SHP77 treated with DMSO at 0.1 percent for 48 hours (cell line): ENCODE measurements at places on chromosomes 12 and 14.

DNA sequence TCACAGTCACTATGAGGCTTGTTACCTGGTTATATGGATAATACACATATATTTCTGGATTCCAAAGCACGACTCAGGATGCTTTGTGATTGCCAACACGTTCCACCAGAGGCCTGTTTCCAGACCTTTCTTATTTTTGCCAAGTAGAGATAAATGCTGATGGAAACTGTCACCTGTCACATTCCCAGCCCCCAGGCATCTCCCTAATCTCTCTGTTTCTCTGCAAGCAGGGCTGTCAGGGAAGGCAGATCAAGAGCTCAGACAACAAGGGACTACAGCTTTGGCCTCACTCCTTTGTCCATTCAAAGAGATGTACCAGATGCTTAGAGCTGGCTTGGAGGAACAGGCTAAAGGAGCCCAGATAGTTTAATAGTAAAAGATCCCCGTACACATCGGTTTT is 21.8 kb upstream of the DDHD1 start:
- DNase-seq, result no peak

DNA sequence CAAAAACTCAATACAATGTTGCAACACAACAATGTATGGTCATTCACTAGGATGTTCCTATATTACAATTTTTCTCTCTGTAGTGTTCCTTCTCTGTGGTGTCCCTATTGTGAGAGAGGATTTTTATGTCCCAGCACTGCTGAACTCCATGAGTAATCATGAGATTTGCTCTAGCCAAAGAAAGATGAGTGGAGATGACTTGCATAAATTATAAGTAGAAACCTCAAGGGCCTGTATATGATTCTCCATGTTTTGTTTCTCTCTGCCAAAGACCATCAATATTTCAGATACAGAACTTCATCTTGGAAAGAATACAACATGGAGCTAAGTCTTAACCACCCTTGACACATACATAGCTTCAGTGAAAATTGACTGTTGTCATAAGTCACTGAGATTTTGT is 579.1 kb downstream of the TMTC2 start:
- no peak for DNase-seq

- DNase-seq, result no peak
Observed at GRCh38 chr12:108638997-108639822, 5.5 kb upstream of the SELPLG start.

DNA sequence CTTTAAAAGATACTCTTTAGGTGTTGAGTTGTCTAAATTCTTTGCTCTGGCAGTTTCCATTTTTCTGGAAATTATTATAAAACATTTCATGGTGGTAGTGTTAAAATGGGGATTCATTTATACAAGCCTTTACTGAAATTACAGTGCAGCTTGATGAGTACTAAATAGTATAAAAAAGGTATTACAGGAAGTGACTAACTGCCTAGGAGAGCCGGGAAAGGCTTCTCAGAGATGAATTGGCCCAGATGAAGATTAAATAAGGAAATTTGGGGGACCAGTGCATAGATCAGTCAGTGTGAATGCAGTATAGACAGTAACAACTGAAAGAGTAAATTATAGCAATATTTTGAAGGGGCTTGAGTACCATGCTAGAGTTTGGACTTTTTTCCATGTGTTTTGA is 7.5 kb downstream of the PSMA6 start:
- DNase-seq, result no peak

DNA sequence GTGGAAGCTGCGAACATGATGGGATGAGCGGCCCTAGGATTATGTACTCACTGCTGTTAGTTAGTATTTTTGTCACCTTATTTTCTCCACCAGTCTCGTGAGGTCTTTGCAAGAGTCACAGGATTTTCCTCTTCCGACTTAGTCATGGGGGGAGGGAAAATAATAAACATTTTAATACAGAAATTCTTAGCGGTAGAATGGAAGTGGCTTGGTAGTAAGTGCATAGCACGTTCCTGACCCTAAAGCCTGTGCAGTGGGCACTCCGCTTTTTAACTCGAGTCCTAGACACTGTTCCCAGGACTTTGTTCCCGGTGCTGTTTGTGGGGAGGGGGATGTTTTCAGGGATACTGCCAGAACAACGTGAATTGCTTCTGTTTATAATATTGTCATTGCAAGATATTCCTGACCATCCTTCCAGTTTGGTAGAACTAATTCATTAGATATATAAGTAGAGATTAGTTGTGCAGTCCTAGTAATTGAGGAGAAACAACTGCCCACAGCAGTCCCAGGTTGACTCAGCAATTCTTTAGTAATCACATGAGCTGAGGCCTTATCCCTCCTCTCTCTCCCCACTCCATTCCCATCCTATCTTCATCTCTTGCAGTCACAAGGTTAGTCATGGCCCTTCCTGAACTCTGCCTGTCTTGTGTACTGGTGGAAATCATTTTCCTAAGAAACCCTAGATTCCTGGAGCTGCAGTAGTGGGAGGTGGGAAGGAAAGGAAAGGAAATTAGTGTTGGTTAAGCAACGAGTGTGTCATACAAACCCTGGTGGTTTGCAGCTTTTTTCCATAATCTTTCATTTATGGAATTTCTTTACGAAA is 799 bp downstream of the SLC38A6 start:
- peak; percentile 21 for DNase-seq

GRCh38 chr14:23154964-23155587 is 28.4 kb downstream of the SLC7A8 start:
- no peak for DNase-seq

DNA sequence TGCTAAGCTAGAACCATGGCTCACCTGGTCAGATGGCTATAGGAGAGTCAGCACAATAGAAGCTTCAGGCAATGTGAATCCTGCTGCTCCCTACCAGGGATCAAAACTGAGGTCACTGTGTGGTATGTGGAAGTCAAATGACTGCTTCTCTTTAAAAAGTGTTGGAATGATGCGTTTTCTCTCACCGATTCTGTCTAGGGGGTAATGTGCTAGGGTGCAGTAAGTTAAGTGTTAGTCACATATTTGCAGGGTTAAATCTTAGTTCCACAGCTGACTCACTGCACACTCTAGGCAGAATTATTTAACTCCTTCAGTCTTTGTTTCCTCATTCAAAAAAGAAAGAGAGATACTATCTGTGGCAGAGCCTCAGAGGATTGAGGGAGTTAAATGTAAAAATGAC is 696.6 kb downstream of the DIO2 start:
- DNase-seq, result no peak

DNA sequence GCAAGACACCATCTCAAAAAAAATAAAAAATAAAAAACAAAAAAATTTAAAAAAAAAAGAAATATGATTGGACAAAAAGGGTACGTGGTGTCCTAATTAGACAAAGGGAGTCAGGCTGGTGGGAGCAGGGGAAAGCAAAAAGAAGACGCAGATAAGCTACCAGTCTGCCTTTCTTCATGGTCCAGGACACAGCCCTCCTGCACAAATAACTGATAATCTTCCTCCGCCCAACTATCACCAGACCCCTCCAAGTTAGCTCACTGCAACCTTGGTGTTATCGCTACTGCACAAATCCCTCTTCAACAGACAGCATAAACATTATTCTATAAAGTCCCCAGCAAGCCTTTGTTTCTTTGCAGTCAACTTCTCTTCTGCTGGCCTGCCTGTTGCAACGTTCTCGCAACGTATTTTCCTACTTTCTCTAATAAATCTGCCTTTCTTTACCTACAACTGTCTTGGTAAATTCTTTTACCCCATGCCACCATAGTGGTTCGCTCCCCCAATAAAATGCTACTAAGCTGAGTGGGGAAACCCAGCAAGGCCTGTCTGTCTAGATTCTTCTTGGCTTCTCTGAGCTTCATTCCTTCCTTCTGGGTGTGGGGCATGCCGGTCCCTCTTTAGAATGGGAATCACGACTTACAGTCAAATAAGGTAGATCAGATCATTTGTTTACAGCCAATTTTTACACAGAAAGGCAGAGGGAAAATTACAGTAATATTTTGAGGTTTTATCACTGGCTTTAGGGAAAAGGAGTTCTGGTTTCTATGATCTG is 14.6 kb upstream of the DNAL1 start:
- no peak for DNase-seq

DNA sequence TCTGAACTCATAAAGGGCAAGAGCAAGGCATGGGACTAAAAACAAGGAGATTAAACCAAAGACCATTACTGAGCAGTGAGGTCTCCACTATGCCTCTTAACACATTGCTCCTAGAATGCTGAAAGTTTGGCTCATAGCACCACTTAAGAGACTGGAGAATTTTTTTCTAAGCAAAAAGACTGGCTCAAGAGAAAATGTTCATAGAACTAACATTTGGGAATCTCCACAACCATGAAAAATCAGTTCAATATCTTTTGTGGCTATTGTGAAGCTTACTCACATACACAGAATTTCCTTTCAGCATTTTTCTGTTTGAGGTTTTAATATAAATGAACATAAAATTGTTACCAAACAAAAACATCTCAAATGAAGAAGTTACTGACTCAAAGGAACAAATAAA is 255.8 kb downstream of the CCDC91 start:
- DNase-seq, result no peak

DNA sequence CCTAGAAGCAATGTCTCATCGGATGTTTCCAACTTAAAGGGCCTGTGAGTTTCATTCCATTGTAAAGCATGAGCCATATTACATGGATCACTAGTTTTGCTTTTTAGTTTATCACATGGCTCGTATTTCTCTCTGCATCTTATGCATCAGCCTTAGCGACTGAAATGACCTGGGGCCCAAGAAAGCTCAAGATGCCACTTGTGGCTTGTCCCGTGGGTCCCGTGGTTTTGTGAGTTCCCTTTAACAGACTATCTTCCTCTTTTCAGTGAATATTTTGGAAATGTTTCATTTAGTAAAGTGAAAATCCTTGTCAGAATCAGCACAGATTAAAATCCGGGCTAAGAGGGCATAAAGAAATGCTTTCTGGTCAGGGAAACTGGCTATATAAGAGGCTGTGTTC is 86.2 kb upstream of the PPM1H start:
- DNase-seq, result no peak

GRCh38 chr12:132441871-132442863 is 47.8 kb upstream of the FBRSL1 start:
- DNase-seq, result no peak

DNA sequence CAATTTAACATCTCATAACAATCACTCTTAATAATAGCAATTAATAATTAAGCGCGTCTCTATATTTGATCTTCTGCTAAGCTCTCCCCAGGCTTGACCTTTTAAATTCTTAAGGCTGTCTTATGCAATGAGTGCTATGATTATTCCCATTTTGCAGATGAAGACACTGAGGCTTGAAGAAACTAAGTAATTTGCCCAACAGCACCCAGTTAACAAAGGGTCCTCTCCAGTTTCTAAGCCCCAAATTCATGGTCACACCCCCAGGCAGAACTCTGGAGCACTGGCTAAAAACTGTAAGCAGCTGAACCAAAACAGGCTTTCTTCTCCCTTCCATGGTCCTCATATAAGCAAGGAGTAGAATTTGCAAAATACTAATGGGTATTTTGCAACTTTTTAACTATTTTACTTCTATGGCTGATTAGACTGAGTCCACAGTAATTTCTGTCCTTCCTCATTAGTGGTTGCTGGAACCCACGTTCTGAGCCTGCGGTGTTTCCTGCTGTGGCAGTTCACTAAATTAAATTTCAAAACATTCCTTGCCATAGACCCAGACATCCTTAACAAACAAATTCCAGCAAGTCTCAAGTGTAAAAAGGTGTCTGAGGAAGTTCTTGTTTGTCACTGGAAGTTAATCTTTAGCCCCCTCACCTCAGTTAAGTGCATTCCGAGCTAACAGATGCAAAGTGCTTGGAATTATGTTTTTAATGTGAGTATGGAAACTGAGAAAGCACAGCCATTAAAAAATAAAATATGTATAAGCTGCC is 76.5 kb downstream of the TMEM132D start:
- no peak for DNase-seq

GRCh38 chr12:128707488-128707887 is 116.3 kb downstream of the SLC15A4 start:
- DNase-seq, result no peak

DNA sequence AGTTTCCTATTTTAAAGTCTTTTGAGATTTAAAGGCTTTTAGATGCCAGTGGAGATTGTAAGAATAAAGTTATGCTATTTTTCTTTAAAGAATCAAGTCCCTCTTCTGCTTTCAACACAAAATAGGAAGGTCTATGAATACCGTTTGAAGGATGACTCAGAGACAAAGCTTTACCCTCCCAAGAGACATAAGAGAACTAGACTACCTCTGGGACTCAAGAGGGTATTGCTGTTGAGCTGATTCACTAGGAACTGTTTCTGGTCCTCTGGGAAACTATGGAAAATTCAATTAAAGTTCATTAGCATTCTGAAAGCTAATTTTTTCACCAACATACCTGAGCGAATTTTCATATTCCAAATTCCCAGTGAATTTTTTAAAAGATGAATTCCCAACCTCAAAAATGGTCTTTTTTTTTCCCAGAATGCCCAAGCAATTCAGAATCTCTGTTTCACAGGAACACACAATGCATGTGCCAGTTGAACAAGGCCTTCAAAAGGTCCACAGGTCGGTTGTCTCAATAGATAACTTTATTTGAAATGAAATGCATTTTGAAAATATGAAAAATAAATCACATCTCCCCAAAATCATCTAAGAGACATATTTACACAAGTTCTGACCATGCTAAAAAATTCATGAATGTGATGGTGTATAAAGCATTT is 6.5 kb downstream of the PHLDA1 start:
- DNase-seq, result no peak

DNA sequence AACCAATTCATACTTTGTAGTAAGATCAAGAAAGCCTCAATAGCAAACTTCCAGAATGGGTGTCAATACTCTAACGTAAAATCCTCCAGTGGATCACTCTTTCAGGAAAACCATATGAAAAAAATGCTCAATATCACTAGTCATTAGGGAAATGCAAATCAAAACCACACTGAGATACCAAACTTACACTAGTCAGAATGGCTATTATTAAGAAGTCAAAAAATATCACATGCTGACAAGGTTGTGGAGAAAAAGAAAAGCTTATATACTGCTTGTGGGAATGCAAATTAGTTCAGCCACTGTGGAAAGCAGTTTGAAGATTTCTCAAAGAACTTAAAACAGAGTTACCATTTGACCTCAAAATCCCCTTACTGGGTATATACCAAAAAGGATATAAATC is 49.5 kb upstream of the ATXN7L3B start:
- DNase-seq, result no peak

- no peak for DNase-seq
Observed at GRCh38 chr12:11813438-11813813, 164.0 kb downstream of the ETV6 start.

DNA sequence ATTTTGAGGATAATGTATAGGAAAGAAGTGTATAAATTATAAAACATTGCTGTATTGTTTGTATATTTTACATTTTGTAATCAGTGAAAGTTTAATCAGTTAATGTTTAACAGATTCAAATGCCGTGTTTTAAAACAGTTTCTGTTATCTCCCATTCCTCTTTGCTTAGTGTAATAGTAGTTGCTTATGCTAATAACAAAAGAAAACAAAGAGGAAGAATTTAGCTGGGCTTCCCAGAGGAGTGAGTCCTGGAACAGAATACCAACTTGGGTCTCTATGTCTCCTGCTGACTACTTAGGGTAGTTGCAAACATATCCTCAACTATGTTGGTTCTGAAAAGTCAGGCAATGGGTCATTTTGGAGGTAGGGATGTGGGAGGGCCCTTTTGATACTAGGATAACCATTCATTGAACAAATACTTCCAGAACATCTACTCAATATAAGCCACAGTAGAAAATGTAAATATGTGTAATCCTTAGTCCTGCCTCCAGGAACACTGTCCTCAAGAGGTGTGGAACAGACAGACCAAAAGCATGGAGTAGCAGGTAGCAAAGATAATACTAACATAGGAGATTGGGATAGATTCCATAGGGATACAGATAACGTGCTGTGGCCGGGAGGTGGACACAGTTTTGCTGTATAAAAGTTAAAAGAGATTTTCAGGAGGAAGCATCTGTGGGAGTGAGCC is 36.1 kb upstream of the EVL start:
- no peak for DNase-seq

GRCh38 chr12:38949363-38949762 is 44.0 kb upstream of the CPNE8 start:
- DNase-seq, result no peak
